ENCODE measurements at places on chromosomes 1 and 21.

DNA sequence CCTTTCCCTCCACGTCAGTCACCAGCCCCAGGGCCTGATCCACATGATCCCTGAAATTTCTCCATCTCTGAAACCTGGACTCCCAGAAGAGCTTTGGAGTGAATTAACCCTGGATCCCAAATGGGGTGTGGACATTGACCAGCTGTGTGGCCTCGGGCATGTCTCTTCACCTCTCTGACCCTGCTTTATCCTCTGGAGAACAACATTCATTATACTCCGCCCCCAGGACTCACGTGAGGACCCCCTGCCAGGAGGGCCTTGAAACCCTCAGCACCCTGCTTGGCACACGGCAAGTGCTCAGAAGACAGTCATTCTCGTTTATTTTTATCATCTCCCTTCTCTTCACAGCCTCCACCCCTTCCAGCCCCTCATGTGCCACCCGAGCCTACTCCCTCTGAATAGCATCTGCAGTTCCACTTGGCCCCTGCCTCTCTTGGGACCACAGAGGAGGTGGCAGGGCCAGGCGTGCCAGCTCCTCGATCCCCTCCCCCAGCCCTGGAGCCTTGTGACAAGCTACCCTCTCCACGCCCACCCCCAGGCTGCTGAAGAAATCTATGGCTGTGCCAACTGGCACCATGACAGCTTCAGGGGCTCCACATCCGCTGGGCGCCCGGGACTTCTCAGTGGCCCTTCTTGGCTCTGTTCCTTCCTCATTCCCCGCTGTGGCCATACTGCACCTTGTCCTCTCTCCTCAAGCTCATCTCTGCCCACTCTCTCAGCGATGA is 18.0 kb downstream of the ADGRB2 start:
- DNase-seq = peak; percentile 52

DNA sequence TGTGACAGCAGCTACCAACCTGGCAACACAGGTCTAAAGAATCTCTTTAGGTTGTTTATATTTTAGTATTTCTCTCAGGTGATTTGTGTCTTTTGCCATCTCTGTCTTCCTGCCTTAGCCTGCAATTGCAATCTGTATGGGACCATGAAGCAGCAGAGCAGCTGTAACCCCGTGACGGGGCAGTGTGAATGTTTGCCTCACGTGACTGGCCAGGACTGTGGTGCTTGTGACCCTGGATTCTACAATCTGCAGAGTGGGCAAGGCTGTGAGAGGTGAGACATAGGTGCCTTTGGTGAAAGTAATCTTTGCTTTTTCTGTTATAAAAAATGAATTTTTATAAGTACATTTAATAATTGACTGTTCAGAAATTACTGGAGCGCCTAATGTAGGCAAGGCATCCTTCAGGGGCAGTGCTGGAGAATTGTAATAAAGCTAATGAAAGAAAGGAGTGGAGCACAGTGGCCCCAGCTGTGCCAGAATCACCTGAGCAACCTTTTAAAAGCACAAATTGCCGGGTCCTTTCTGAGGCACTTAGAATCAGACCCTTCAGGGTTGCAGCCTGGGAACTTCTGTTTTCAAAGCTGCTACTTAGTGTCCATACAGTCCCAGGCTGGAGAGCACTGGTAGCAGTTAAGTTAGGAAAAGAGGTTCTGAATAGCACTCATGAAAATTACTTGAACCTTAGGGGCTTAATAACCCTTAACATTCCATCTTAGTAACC is 60.6 kb upstream of the LAMC2 start:
- DNase-seq = no peak

DNA sequence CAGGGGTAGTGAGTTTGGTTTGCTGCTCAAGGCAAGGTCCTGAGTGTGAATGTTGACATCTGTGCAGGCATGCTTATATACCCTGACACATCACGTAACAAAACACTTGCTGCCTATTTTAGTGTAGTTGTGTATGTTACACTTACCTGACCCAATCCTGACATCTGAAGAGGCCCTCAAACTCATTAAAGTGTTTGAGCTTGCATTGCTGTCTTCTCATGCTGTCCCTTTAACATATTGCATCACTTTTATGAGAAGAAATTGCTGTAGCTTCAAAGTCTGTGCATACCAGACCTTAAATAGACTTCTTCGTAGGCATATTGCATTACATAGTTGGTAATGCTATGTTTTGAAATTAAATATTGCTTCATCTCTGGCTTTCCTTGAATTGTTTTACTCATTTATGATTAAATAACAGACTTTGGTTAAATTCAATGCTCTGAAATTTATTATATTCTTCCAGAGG is at the start of gene KRTAP19-3:
Gene KRTAP19-3 (minus strand): TSS at position 51 of the 466 bp plus-strand sequence. CDS start 56 bp downstream, outside the sequence.
- DNase-seq = no peak

- no peak for DNase-seq
Measured at GRCh38 chr21:35905963-35906345, 154.4 kb downstream of the SETD4 start.

GRCh38 chr1:63663301-63663700 is 70.1 kb downstream of the PGM1 start:
- no peak for DNase-seq

DNA sequence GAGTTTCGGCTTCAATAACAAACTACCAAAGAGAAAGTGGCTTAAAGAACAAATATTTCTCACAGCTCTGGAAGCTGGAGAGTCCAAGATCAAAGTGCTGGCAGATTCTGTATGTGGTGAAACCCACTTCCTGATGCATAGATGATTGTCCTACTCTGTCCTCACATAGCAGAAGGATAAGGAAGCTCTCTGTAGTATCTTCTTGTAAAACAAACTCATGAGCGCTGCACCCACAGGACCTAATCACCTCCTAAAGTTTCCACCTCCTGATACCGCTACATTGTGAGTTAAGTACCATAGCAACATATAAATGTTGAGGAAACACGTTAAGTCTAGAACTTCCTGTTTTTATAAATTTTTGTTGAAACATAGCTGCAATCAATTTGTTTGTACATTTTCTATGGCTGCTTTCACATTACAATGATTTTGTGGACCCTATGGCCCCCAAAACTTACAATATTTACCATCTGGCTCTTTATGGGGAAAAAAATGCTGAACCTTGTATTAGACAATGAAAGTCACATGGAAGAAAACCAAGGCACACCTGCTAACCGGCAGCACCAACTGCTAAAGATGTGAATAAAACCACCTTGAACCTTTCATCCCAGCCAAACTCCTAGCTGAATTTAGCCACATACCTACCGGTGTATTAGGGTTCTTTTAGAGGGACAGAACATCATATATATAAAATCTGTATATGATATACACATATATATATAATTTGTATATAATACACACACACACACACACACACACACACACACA is 1423.4 kb downstream of the NCAM2 start:
- DNase-seq = no peak
